ENCODE measurements at places on chromosomes 11 and 22.

- DNase-seq = no peak
Observed at GRCh38 chr11:100469835-100470234, 217.3 kb upstream of the ARHGAP42 start.

GRCh38 chr11:76628408-76628947 is 42.1 kb downstream of the LRRC32 start:
- DNase-seq = no peak

GRCh38 chr22:47071078-47071806 is 308.8 kb downstream of the TBC1D22A start:
- peak; percentile 54 for DNase-seq

DNA sequence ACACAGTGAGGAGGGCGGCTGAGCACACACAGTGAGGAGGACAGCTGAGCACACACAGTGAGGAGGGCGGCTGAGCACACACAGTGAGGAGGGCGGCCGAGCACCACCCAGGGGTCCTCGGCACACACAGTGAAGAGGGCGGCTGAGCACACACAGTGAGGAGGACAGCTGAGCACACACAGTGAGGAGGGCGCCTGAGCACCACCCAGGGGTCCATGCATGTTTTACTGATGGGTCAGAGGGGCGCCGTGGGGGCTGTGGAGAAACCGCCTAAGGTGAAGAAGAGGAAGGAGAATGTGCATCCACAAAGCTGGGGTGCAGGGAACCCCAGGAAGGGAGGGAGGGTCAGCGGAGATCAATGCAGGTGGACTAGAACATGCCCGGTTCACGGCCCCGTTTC is 461.8 kb downstream of the BRD1 start:
- DNase-seq = peak; percentile 33

All from sciatic nerve (tissue), 2 donors.